ENCODE measurements at places on chromosomes 3 and 15.

DNA sequence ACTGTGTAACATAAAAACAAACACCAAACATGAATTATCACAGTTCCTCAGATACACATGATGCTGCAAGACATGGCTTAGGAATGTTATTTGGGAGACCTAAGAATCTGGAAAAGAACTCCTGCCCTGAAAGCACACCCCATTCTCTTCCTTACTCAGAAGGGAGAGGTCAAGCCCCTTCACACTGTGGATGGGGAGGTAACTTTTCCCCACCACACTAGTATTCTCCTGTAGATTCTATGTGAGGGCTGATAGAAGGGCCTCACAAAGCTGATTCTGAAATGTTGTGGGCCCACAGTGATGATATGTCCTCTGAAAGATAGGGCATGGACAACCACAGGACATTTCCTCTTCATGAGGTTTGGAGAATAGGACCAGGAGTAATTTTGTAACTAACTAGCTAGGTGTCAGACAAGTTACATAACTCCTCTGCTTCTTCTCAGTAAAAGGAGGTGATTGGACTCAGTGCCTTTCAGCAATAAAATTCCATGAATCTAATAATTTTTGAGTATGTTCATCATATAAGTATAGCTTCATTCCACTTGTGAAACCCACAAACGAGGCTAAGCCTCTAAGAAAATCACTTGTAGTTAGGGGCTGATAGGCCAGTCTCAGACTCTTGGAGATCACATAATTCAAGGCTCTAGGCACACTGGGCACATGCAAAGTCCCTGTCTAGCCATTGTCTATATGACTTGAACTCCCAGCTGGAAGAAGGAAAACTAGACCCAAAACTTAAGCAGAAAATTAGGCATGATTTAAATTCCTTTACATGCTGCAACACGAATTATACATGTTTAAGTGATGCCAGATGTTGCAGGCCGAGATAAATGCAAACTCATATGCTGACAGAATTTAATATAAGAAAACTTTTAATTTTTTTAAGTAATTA, 7.5 kb downstream of the PTX3 start:
- DNase-seq, result no peak
- no peak overlapping the region for H3K4me3 ChIP-seq
- no peaks in the 10 kb centered on the region for H3K27me3 ChIP-seq
- H3K27ac ChIP-seq, result no peak overlapping the region
- H3K4me1 ChIP-seq, result no peaks in the 10 kb centered on the region

- peak overlapping the region; percentile 35 for H3K27ac ChIP-seq
- no peak for DNase-seq
- no peaks in the 10 kb centered on the region for H3K36me3 ChIP-seq
Measured at GRCh38 chr15:36905908-36906307, 194.4 kb downstream of the MEIS2 start.

DNA sequence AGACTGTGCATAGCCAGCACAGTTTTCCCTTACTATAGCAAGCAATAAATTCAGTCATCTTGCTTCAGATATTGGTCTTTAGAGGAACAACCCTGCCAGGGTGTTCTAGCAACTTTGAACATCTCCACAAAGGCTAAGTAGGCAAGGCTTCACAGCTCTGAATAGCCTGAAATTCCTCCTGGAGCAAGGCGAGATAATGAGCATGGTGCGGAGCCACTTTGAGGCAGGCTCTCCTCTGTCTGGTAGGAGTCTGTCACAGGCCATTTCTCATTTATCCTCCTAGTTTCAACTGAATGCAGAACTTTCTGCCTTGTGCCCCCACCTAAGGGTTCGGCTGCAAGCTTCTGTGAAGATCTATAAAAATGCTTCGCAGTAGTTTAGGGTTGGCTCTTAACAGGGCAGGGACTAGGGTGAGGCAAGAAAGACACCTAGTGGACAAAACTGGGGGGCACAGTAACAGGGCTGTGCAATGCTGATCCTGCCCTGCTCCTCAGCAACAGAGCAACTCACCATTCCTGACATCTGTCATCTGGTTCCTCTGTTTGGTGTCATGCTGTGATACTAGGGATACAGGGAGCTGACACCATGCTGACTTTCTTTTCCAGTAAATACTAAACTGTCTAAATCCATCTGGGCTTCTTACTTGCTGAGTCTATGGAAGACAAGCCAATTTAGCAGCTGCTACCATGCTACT, 16.6 kb upstream of the EHHADH start:
- no peak overlapping the region for H3K4me3 ChIP-seq
- no peak overlapping the region for H3K27ac ChIP-seq
- no peaks in the 10 kb centered on the region for H3K4me1 ChIP-seq
- no peaks in the 10 kb centered on the region for H3K36me3 ChIP-seq
- DNase-seq, result no peak
- H3K27me3 ChIP-seq, result no peaks in the 10 kb centered on the region

DNA sequence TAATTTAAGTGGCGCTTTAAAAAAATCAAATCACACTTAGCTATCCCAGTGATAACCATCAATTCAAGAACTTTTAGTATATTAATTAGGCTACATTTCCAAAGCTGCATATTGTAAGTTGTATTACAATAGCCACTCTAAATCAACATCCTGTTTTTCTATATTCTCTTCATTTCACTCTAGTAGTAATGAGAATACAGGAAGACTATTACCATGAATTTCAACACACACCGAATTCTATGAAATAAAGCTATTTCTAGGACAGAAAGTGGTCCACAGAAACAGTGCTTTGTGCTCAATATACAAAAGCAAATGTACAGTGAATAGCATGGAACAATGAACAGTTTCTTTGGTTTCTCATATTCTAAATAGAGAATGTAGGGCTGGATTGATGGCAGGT, 24.6 kb downstream of the TRAT1 start:
- no peaks in the 10 kb centered on the region for H3K4me1 ChIP-seq
- no peak for DNase-seq
- no peak overlapping the region for H3K4me3 ChIP-seq
- H3K36me3 ChIP-seq, result no peaks in the 10 kb centered on the region

- H3K27me3 ChIP-seq, result no peaks in the 10 kb centered on the region
- no peak overlapping the region for H3K27ac ChIP-seq
- no peak overlapping the region for H3K4me3 ChIP-seq
- no peak for DNase-seq
- H3K4me1 ChIP-seq, result no peaks in the 10 kb centered on the region
Measured at GRCh38 chr3:37619568-37619967, 242.1 kb upstream of the CTDSPL start.

- no peaks in the 10 kb centered on the region for H3K36me3 ChIP-seq
- no peak for DNase-seq
- H3K4me1 ChIP-seq, result no peaks in the 10 kb centered on the region
- no peak overlapping the region for H3K27ac ChIP-seq
- H3K4me3 ChIP-seq, result no peak overlapping the region
Measured at GRCh38 chr15:77181305-77182074, 110.6 kb upstream of the TSPAN3 start.

GRCh38 chr3:154428286-154429206, 1.4 kb downstream of the GPR149 start:
- peaks cover 21% of the 10 kb centered on the region for H3K27me3 ChIP-seq
- no peak for DNase-seq
- H3K36me3 ChIP-seq, result no peaks in the 10 kb centered on the region
- no peak overlapping the region for H3K4me3 ChIP-seq

DNA sequence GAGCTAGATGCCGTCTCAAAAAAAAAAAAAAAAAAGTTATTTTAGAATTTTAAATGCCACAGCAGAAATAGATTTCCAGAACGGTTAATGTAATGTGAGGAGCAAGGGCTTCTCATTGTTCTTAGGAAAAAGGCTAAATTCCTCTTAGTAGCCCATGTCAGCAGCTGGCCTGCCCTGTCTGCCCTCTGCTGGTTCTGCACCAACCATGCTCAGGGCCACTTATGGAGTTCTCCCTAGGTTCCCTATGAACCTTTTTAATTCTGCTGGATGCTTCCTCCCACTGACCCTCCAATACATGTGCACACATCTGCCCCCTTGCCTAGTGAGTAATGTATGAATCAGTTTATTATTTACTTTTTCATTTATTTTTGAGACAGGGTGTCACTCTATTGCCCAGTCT, 32.2 kb upstream of the DPPA4 start:
- no peak overlapping the region for H3K4me3 ChIP-seq
- no peaks in the 10 kb centered on the region for H3K36me3 ChIP-seq
- no peaks in the 10 kb centered on the region for H3K27me3 ChIP-seq

DNA sequence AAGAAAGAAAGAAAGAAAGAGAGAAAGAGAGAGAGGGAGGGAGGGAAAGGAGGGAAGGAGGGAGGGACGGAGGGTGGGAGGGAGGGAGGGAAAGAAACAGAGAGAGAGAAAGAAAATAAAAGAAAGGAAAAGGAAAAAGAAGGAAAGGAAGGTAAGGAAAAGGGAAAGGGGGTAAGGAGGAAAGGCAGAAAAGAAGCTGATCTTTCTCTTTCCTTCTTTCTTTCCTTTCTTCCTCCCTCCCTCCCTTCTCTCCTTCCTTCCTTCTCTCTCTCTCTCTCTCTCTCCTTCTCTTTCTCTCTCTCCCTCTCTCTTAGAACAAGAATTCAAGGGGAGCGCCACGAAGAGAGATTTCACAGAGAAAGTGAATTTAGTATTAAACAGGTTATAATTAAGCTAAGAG, 25.8 kb upstream of the TMCC1 start:
- no peak overlapping the region for H3K27ac ChIP-seq
- no peaks in the 10 kb centered on the region for H3K4me1 ChIP-seq
- no peak for DNase-seq
- H3K27me3 ChIP-seq, result no peaks in the 10 kb centered on the region

DNA sequence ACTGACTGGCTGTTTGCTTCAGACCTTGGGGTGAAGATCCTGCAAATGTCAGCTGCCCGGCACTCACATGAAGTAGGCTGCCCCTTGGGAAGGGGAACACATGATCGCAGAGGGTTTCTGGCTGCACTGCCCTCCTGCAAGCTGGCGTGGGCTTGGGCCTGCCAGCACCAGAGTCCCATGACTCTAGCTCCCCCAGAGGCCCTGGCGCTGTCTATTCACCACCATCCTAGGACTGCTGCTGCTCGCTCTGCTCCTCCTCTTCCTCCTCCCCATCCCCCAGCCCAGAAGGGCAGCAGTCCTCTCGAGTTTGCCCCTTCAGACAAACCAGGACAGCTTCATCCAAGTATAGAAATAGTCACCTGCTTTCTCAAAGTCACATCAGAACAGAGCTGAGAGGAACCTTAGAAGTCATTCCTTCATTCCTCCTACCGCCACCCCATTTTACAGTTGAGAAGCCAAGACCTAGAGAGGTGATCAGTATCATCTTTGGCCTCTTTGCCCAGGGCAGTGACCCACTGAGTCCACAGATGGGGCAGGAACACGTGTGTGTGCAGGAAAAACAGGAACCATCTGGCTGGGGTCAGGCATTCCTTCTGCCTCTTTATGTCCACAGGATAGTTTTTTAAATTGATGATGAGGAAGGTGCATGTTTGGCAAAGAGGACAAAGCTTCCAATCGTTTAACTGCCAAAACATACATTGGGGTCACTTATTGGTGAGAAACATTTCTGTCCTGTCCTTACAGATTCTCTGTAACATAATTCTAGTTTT, 13.2 kb downstream of the DPH3 start:
- no peaks in the 10 kb centered on the region for H3K36me3 ChIP-seq
- H3K4me3 ChIP-seq, result no peak overlapping the region
- H3K27ac ChIP-seq, result no peak overlapping the region
- no peaks in the 10 kb centered on the region for H3K4me1 ChIP-seq

DNA sequence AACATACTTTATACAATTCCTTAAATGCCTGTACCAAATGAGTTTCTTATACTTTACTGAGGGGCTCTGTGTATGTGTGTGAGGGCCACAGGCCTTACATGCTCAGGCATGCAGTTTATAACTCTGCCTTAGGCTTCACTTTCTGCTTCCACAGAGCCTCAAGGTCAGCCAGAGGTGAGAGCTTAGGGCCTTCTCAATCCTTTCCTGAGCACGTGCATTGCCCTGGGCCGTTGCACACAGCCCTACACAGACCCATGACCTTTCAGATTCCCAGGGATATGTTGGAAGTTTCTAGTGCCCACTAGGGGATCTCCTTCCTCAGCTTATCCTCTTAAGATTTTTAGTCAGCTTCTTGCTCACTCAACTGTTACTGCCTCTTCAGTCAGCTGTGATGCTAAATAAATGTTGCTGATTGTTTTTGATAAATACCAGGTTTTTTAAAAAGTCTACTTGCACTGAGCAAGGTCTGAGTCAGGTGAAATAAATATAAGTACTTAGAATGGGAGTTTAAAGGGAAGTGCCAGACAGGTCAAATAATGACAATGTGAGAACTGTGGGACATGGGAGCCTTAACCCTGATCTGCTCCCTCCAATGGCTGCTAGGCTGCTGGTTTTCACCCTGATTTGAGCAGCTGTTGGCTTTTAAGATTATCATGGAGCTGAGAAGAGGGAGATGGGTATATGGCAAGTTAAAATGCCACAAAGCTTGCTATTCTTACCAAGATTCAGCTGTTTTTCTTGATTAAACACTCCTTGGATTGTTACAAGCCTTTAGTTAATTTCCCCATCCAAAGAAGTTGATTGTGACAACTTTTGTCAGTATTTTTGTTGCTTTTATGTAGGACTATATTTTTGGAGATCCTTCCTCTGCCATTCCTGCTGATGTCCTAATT, 169.5 kb downstream of the PLD1 start:
- DNase-seq, result no peak
- no peak overlapping the region for H3K27ac ChIP-seq
- no peak overlapping the region for H3K4me3 ChIP-seq
- H3K27me3 ChIP-seq, result no peaks in the 10 kb centered on the region
- H3K4me1 ChIP-seq, result no peaks in the 10 kb centered on the region

DNA sequence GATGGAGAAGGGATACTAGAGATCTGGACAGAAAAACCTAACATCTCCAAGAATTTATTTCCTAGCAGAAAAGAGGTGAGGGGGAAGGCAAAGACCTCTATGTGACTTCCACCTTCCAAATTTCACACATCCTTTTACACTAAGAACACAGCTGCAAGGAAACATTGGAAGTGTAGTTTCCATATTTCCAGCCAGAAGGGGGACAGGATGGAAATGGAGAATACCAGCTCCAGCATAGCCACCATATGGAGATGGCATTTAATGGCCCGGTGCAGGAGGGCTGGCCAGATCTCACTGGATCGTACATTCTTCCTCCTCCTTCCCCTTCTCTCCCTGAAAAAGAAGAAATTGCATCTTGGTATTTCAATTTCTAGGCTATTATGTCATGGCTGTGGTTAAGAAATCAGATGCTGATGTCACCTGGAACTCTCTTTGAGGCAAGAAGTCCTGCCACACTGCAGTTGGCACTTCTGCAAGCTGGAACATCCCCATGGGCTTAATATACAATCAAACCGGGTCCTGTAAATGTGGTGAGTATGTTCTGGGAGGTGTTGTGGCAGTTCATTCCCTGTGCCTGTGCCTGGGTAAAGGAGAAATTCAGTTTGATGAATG, 36.9 kb upstream of the TF start:
- no peaks in the 10 kb centered on the region for H3K27me3 ChIP-seq
- no peaks in the 10 kb centered on the region for H3K4me1 ChIP-seq
- no peak overlapping the region for H3K27ac ChIP-seq
- no peak overlapping the region for H3K4me3 ChIP-seq
- H3K36me3 ChIP-seq, result no peaks in the 10 kb centered on the region
- DNase-seq, result no peak
